ENCODE measurements at places on chromosomes 4 and X.

DNA sequence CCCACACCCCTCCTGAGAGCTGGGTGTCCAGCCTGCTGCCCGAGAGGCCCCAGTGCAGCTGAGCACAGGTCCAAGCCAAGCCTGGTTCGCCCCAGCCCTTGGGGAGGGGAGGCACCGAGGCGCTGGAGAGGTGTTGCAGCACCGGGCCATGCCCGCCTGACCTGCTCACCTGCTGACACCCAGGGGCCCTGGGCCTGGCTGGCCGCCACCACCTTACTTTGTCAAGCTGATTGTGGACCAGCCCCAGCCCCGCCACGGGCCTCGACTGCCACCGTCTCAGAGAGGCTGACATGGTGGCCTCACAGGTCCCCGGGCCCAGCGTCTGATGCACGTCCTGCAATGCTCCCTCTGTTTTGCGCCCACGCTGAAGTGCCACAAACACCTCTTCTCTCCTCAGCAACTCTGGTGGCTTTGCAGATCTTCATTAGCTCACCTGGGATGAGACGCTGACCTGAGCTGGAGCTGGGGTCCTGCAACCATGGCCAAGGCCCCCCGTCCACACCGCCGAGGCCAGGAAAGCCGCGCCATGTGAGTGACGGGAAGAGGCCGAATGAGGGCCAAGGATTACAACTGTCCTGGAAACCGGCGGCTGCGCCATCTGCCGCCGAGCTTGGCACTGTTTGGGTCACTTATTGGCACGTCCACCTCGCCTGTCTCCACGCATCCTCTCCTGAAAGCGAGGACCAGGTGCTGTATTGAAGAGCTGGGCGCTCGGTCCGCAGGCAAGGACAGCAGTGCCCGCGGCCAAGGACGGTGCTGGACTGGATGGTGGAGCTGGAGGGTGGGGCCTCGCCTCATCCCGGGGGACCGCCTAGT is 7.6 kb downstream of the CPLX1 start:
- no peak for DNase-seq

GRCh38 chr4:88419874-88420273 is 37.0 kb upstream of the HERC5 start:
- no peak for DNase-seq

DNA sequence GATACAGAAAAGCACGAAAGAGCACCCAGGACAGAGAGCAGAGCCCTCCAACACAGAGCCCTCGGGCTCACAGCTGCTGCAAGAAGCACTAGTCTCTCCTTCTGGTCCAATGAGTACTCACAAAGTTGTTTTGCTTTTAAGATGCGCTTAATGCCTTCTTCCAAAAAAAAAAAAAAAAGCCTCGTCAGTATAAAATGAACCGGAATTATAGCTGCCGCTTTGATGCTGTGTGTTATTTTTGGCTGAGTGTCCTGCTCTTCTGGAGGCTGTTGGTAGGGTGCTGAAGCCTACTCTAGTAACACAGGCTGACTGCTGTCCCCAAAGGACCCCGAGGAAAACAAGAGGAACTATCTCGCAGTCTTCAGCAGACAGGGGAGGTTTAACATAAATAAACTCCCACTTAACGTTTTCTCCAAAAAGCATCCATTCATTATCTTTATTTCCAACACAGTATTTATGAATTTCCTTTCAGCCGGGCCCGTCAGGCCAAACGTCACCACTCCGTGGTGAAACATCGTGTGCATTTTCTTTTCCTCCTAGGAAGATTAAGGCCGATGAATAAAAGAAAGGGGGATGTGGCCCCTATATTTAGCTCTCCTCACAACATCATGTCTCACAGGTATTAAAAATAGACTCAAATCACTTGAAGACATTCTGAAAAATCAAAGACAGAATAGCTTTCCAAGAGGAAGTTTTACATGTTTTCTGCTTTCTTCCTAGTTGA is 213.7 kb upstream of the PPARGC1A start:
- DNase-seq = no peak

DNA sequence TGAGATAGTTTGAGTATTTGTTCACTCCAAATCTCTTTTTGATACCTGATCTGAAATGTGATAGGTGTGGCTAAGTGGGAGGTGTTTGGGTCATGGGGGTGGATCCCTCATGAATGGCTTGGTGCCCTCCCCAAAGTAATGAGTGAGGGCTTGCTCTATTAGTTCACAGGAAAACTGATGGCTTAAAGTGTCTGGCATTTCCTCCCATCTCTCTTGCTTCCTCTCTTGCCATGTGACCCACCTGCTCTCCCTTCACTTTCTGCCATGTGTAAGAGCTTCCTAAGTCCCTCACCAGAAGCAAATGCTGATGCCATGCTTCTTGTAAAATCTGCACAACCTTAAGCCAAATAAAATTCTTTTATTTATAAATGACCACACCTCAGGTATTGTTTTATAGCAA is 61.1 kb downstream of the MAD2L1 start:
- no peak for DNase-seq

DNA sequence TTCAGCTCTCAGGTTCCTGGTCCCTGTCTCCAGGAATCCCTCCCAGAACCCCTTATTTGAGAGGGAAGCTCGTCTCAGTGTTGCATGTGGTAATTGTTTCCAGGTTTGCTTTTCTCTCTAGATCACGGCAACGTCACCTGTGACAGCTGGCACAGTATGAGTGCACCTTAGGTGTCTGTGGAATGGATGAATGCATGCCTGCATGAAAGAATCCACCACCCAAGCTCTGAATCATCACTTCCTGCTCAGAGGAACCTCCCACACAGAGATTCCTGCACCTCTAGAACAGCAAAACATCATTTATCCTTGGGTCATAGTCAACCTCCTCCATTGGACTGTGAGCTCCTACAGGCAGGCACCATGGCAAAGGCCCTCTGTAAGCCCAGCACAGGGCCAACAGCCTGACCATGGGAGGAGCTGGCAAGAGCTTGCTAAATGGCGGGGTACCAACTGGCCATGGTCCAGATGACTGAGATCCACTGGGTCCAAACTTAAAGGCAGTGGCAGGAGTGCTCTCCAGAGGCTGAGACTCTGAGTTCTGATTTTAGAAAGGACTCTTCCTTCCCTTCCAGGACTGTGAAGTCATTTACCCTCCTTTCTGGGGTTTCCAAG is 116.2 kb downstream of the SLC2A9 start:
- DNase-seq = no peak

- DNase-seq = no peak
These were observed 5.9 kb upstream of the ARSD start for GRCh38 chrX:2934715-2935710.

- DNase-seq = peak; percentile 42
These were observed 107.6 kb upstream of the SMIM10 start for GRCh38 chrX:134883137-134883700.

GRCh38 chr4:2352729-2353221 is 65.7 kb downstream of the ZFYVE28 start:
- no peak for DNase-seq

DNA sequence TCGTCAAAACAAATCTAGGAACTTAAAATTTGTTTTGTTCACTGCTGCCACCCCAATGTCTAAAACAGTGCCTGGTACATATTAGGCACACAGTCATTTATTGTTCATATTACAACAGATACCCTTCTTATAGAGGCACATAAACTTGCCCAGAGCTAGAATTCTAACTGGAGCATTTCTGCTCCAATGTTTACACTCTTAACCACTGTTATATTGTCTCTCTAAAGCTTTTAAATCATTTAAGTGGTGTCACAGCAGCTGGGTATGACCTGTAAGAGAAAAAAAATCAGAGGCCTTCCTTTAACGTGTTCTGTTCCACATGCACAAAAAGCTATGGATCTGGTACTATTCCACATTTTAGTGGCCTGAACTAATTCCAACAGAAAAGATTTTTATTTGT is 3.0 kb downstream of the UBE2D3 start:
- no peak for DNase-seq

DNA sequence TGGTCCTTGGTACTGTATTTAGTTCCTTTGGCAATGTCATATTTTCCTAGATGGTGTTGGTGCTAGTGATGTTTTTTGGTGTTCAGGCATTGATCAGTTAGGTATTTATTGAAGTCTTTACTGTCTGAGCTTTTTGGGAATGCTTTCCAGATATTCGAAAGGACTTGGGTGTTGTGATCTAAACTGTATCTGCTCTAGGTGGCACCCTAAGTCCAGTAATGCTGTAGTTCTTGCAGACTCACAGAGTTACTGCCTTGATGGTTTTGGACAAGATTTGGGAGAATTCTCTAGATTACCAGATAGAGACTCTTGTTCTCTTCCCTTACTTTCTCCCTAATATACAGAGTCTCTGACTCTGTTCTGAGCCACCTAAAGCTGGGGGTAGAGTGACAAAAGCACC is 513.6 kb upstream of the PITX2 start:
- peak; percentile 13 for DNase-seq

- DNase-seq = no peak
These were observed 117.7 kb downstream of the CRLF2 start for GRCh38 chrX:1094566-1095333.

DNA sequence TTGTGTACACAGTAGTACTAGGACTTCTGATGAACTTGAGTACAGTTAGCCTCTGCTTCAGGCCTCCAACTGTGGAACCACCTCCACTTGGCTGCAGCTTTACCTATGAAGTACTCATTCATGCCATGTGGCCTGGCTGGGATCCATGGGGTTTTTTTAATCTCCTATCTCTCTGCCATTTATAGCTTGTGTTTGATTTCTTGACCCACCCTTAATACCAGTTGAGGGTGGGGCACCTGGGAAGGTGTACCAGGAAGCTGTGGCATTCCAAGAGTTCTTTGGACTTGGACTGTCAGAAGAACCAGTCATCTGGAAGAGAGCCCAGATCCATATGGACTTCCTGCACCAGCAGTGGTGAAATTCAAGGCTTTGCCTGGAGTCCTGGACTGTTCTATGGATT is 230.1 kb downstream of the SHROOM3 start:
- DNase-seq = peak; percentile 97

DNA sequence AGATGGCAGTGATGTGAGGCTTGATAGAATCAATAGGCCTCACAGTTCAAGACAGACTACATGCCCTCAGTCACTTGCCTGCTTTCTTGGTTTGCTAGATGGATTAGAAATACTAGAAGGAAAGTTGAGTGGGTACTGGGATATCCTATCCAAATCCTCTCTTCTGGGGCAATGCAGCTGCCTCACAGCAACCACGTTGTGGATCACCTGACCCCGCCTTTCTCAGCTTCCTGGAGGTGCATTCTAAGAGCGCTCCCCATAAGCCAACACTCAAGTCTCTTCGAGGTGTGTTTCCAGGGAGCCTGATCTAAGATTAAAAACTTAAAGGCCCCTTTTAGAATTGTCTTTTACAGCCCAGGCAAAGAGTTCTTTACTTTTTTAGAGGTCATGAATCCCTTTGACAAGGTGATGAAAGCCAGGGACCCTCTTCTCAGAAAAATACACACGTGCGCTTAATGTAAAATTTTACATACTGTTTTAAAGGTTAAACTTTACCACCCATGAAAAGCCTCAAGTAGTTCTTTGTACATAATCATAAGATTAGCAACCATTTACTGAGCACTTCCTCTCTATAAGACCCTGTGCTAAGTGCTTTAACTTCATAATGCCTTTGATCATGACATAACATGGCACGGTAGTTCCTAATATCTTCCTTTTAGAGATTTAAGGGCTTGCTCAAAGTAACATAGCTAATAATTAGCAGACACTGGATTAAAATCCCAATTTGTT is 840 bp upstream of the RPL34 start:
- no peak for DNase-seq

DNA sequence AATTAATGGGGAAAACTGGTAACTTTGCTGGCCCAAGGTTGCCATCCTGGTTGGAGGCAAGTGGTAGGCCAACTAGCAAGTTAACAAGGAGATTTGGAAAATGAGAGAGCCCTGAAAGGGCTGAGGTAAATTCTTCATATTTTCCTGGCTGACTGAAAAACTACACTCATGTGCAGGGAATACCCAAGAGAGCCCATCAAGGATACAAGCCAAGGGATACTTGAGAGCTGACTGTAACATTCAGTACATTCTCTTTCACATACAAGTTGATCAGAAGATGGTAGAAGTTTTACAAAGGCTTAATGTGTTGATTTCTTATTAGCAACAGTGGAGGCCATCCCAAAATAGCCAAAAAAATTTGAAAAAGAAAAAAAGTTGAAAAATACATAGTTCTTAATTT is 33.3 kb downstream of the IL2 start:
- no peak for DNase-seq

- DNase-seq = peak; percentile 12
These were observed 174.6 kb downstream of the SOWAHB start for GRCh38 chr4:76723373-76723772.

GRCh38 chr4:123536225-123536624 is 139.6 kb downstream of the SPRY1 start:
- no peak for DNase-seq

DNA sequence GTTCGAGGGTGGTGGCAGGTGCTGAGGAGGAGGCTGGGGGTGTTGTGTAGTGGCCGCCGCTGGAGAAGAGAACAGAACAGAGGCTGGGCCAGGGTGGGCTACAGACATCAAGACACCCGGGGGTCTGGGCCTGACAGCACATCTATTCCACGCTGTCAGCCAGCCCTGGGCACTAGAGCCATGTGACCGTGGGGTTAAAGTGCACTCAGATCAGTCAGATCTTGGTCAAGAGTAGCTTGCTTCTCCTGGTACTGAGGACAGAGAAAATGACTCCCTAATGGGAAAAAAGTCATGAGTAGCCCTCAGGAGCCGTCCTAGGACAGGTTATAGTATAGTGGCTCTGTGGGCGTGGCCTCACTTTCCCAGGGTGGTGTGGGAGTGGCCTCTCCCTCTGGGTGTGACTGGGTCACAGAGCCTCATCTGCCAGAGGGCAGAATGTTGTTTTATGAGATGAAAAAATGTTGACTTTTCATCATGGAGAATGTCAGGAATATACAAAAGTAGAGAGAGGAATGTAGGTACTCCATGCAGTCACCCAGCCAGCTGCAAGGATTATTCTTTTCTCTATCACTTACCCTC is 19.4 kb downstream of the TRMT44 start:
- peak; percentile 68 for DNase-seq

- DNase-seq = no peak
These were observed 17.7 kb downstream of the HELT start for GRCh38 chr4:185036019-185036418.

- peak; percentile 9 for DNase-seq
These were observed 52.9 kb upstream of the TRPC5OS start for GRCh38 chrX:111823128-111823527.

GRCh38 chrX:107684956-107685385 is 56.7 kb downstream of the PRPS1 start:
- no peak for DNase-seq
